Kidney (tissue), 22 donors: ENCODE measurements at places on chromosomes 1 and 21.

DNA sequence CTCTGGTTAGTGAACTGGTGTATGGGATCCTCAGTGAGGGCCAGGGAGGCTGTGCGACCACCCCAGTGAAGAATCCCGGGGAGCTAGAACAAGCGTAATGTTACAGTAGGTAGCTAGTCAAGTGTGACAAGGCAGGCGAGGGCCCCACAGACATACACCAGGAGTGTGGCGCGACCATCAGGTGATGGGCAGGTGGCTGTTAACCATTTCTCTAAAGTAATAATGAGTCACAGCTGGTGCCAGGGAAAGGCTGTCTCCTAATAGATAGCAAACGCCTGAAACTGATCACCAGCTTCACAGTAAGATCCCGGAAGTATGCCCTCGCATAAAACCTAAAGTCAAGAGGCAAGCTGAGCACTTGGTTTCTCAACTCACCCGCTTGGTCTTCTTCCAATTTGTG lies 40.5 kb upstream of the TARBP1 start:
- H3K4me3 ChIP-seq = no peak overlapping the region
- H3K27ac ChIP-seq = no peak overlapping the region
- no peaks in the 10 kb centered on the region for H3K27me3 ChIP-seq
- peak; percentile 59 for DNase-seq
- H3K36me3 ChIP-seq = no peaks in the 10 kb centered on the region

DNA sequence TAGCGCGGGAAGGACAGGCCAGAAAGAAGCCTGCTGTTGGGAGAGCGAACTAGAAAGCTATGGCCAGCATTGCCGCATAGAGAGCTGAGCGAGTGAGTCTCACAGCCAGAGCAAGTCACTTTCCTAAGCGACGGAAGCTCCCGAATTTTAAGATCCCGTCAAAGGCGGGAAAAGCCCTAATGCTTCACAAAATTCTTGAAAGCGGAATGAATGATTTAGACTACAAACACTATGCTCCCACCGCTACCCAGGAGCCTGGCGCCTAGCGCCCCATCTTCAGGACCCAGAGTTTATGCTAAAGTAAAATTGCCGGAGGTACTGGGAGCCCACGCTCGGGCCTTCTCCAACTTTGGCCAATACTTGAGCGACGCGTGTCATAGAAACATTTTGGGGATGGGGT lies 409.9 kb upstream of the ESRRG start:
- H3K36me3 ChIP-seq = no peaks in the 10 kb centered on the region
- no peaks in the 10 kb centered on the region for H3K4me1 ChIP-seq
- H3K27ac ChIP-seq = no peak overlapping the region
- peaks cover 20% of the 10 kb centered on the region for H3K27me3 ChIP-seq
- no peak overlapping the region for H3K4me3 ChIP-seq
- DNase-seq = no peak

DNA sequence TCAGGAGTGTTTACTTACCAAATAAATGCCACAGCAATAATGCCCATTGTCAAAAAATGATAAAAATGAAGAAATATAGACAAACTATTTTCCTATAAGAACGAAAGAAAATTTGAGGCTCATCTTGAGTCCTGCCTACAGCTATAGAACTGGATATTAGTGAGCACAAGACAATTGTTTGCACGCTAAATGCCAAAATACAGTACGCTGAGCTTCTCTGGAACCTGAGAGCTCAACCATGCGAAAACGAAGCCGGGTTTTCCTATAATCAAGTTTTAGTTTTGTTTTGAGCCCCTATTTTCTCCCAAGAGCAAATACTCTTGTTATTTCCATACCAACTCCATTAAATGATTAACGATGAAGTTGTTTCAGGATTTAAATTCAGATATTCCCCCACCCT lies 42.0 kb upstream of the CCSAP start:
- DNase-seq = no peak
- H3K4me1 ChIP-seq = no peaks in the 10 kb centered on the region
- no peaks in the 10 kb centered on the region for H3K27me3 ChIP-seq
- no peaks in the 10 kb centered on the region for H3K36me3 ChIP-seq
- H3K27ac ChIP-seq = no peak overlapping the region
- no peak overlapping the region for H3K4me3 ChIP-seq

- H3K27ac ChIP-seq = no peak overlapping the region
- no peaks in the 10 kb centered on the region for H3K27me3 ChIP-seq
- H3K4me3 ChIP-seq = no peak overlapping the region
- H3K36me3 ChIP-seq = no peaks in the 10 kb centered on the region
Observed at GRCh38 chr1:163399976-163400601, 78.3 kb downstream of the NUF2 start.

DNA sequence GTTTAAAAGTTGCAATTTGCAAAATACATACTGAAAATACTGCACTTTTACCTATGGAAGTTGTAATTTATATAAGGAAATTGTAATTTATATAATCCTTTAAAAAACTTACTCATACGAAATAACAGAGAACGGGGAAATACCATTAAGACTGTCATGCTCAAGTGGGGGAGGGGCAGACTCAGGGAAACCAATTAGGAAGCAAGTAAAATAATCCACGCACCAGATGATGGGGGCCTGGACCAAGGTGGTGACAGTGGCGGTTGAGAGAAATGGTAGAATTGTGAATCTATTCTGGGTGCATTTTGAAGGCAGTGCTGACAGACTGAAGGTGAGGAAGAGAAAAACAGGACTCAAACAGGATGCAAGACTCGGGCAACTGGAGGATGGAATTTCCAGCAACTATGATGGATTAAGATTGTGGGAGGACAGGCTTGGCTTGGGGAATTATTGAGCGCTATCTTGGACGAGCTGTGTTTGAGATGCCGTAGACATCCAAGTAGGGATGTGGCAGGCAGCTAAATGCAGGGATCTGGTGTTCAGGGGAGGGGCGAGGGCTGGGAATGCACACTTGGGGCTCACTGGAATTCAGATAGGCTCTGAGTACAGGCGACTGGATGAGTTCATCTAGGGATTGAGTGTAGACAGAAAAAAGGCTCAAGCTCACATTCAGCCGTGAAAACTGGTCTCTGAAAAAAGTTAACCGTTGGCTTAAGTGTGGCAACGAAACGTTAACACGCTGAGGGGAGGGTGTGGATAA lies 977 bp downstream of the LCA5L start:
- H3K4me1 ChIP-seq = peaks cover 3% of the 10 kb centered on the region
- DNase-seq = peak; percentile 57
- H3K36me3 ChIP-seq = no peaks in the 10 kb centered on the region
- peak overlapping the region; percentile 87 for H3K4me3 ChIP-seq
- no peaks in the 10 kb centered on the region for H3K27me3 ChIP-seq
- no peak overlapping the region for H3K27ac ChIP-seq

GRCh38 chr1:60101516-60101915 lies 27.9 kb upstream of the C1orf87 start:
- H3K27me3 ChIP-seq = no peaks in the 10 kb centered on the region
- no peak overlapping the region for H3K4me3 ChIP-seq
- no peak for DNase-seq
- no peaks in the 10 kb centered on the region for H3K4me1 ChIP-seq
- H3K27ac ChIP-seq = no peak overlapping the region
- no peaks in the 10 kb centered on the region for H3K36me3 ChIP-seq

DNA sequence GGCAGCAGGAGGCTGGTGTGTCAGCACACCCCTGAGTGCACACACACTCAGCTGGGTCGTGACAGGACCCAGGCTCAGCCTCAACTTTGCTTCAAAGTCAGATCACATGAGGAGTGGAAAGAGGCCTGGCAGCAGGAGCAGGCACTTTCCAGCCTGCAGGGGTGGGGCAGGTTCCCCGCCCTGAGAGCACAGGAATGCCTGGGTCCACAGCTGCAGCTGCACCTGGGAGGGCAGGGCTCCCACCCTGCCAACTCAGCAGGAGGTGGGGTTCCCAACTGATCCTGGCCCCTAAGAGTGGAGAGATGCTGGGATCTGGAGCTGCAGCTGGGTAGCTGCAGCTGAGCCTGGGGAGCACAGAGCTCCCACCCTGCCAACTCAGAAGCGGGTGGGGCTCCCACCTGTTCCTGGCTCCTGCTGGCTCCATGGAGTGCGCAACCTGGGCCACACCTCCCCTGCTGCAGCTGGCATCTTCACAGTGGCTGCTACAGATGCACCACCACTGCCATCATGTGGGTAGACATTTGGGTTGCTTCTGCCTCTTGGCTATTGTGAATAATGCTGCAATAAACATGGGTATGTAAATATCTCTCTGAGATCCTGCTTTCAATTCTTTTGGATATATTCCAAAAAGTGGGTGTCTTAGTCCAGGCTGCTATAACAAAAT lies 415.4 kb downstream of the TTLL7 start:
- no peaks in the 10 kb centered on the region for H3K4me1 ChIP-seq
- DNase-seq = no peak
- no peaks in the 10 kb centered on the region for H3K27me3 ChIP-seq

GRCh38 chr21:44720170-44720569 lies 8.8 kb upstream of the TSPEAR start:
- H3K27ac ChIP-seq = no peak overlapping the region
- no peak for DNase-seq
- H3K4me1 ChIP-seq = no peaks in the 10 kb centered on the region
- H3K36me3 ChIP-seq = no peaks in the 10 kb centered on the region
- no peak overlapping the region for H3K4me3 ChIP-seq
- H3K27me3 ChIP-seq = no peaks in the 10 kb centered on the region

- no peak for DNase-seq
- H3K36me3 ChIP-seq = no peaks in the 10 kb centered on the region
- H3K4me3 ChIP-seq = no peak overlapping the region
- peak overlapping the region; percentile 18 for H3K27ac ChIP-seq
- peaks cover 2% of the 10 kb centered on the region for H3K4me1 ChIP-seq
Observed at GRCh38 chr1:203316626-203317093, 11.3 kb downstream of the BTG2 start.

DNA sequence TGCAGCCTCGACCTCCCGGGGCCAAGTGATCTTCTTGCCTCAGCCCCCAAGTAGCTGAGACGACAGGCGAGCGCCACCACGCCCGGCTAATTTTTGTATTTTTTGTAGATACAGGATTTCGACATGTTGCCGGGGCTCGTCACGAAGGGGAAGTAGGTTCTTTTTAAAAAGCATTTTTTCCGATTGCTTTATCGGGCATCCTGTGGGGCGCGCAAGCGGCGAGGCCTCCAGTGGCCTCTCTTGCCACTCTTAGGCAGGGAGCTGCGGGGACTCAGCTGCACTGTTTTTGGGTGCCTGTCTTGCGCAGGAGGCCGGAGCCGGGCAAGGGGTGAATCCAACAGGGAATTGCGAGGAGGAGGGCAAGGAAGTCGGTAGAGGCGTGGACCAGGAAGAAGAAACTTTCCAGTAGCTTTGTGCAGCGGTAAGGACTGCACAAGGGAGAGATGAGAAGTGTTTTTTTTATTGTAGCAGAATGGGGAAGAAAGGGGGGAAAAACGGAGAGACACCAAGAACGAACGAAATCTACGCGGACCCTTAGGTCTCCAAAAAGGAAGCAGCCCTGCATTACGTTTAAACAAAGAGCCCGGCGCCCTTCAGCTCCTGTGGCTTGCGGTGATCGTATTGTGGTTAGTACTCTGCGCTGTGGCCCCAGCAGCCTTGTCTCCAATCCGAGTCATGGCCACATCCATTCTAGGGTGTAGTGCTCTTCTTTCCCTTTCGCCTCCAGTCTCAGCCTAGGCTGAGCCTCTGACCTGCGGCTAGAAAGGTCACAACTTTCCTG lies 164.8 kb downstream of the PPIAL4G start:
- H3K27ac ChIP-seq = no peak overlapping the region
- H3K4me3 ChIP-seq = no peak overlapping the region
- H3K4me1 ChIP-seq = no peaks in the 10 kb centered on the region
- no peaks in the 10 kb centered on the region for H3K36me3 ChIP-seq
- peak; percentile 25 for DNase-seq

GRCh38 chr1:168390271-168390670 lies 109.6 kb downstream of the TBX19 start:
- H3K4me1 ChIP-seq = peaks cover 8% of the 10 kb centered on the region
- no peak for DNase-seq
- H3K4me3 ChIP-seq = no peak overlapping the region

DNA sequence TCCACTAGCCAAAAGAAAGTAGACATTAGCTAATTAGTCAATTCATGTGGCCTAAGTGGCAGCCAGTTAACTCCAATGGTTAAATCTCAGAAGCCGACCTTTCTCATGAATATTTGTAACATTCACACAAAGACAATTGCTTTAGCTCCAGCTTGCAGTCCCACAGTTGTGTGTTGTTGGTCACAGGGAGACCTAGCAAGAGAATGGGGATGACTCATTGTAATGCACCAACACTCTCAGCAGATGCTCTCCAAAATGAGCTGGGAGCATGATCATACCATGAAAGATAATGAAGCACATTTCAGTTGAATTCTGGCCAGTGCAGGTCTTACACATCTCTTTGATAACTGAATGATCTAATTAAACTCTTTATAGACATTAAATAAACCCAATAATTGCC lies 160.4 kb downstream of the HLX start:
- H3K27ac ChIP-seq = no peak overlapping the region
- H3K4me3 ChIP-seq = no peak overlapping the region
- DNase-seq = no peak
- no peaks in the 10 kb centered on the region for H3K36me3 ChIP-seq
- no peaks in the 10 kb centered on the region for H3K27me3 ChIP-seq
- H3K4me1 ChIP-seq = no peaks in the 10 kb centered on the region

DNA sequence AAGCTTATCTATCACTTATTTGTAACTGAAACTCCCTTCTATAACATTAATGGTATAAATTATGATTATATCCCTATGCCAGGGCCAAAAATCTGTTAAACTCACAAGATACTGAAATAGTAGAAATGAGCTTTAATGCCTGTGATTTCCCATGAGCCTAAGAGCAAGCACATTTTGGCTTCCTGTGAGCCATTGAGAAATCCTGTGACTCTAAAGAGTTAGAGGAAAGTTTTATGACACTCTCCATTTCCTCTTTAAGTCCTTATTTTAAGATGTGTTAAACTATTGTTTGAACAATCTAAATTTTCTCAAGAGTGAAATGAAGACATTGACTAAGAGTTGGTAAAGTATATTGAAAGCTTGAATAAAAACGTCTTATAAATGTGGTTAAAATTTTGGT lies 45.6 kb downstream of the SUCO start:
- no peak for DNase-seq
- H3K4me1 ChIP-seq = no peaks in the 10 kb centered on the region
- peaks cover 3% of the 10 kb centered on the region for H3K36me3 ChIP-seq
- H3K4me3 ChIP-seq = no peak overlapping the region
- H3K27ac ChIP-seq = no peak overlapping the region
- H3K27me3 ChIP-seq = no peaks in the 10 kb centered on the region

GRCh38 chr1:94543001-94543400 lies 1.4 kb upstream of the F3 start:
- H3K27ac ChIP-seq = no peak overlapping the region
- H3K4me3 ChIP-seq = no peak overlapping the region
- DNase-seq = no peak
- H3K36me3 ChIP-seq = no peaks in the 10 kb centered on the region
- no peaks in the 10 kb centered on the region for H3K4me1 ChIP-seq

GRCh38 chr1:99786751-99787501 lies 20.5 kb upstream of the FRRS1 start:
- H3K36me3 ChIP-seq = no peaks in the 10 kb centered on the region
- H3K27ac ChIP-seq = no peak overlapping the region
- no peaks in the 10 kb centered on the region for H3K4me1 ChIP-seq

GRCh38 chr1:86542631-86543030 lies 4.2 kb upstream of the CLCA4 start:
- DNase-seq = no peak
- H3K27ac ChIP-seq = no peak overlapping the region
- H3K36me3 ChIP-seq = no peaks in the 10 kb centered on the region
- H3K4me3 ChIP-seq = no peak overlapping the region
- H3K4me1 ChIP-seq = no peaks in the 10 kb centered on the region

GRCh38 chr1:58717979-58718378 lies 18.1 kb upstream of the MYSM1 start:
- no peaks in the 10 kb centered on the region for H3K36me3 ChIP-seq
- no peak for DNase-seq
- no peak overlapping the region for H3K4me3 ChIP-seq
- H3K27me3 ChIP-seq = no peaks in the 10 kb centered on the region
- no peak overlapping the region for H3K27ac ChIP-seq
